ENCODE measurements at places on chromosomes 5 and 9. TPM values are rescaled to one million over a fixed set of nuclear protein-coding genes. Genes with fewer than 3 reads are reported as not detected.

DNA sequence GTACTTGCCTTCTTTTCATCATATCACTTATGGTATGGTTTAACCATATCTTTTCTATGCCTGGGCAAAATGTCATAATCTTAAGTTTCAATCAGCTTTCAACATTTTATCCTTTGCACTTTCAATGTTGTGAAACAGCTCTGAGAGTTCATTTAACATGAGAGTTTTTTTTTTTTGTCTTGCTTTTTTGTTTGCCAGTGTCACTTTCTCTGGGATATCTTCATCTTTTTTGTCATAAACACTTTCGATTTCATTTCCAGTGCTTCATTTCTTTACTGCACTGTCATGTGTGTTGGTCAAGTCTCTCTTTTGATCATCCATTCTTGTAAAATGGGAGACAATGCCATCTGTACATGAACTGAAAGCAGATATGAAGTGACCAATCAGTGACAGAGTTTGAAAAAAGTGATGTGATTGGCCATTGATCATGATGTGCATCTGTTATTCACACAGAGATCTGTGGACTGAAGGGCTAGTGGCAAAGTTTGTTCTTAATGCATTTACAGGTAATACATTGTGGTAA lies 7.5 kb upstream of the POU5F2 start:
- DNase-seq: no peak

DNA sequence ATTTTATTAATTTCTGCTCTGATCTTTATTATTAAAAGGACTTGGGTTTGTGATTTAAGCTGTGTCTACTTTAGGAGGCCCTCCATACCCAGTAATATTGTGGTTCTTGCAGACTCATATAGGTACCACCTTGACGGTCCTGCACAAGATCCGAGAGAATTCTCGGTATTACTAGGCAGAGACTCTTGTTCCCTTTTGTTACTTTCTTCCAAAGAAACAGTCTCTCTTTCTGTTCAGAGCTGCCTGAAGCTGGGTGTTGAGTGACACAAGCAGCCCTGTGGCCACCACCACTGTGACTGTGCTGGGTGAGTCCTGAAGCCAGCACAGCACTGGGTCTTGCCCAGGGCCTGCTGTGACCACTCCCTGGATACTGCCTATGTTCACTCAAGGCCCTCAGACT lies 666.6 kb downstream of the SEMA5A start:
- DNase-seq: no peak

DNA sequence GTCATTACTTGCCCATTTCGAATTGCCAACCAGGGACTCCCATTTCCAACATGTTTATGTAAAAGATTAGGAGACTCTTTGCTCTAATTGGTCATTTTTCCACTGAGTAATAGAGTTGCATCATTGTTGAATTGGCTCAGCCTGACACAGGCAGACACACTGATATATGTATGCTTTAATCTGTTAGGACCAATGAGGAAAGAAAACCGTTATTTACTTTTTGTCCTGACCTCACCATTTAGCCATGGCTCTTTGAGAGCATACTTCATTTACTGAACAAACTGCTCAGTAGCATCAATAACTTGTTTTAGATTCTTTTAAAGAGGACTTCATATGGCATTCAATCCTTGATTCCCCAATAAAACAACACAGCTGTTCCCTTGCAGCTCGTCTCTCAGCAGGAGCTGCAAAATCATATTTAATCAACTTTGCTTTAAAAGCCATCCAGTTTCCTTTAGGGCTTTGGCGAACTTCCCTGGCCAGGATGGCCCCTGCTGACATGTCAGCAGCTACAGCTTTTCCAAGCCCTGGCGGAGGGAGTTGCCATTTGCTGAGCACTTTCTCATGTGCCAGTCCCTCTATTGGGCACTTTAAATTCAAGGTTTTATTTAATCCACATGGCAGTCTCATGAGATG lies 251.5 kb upstream of the TNC start:
- peak; percentile 31 for DNase-seq

DNA sequence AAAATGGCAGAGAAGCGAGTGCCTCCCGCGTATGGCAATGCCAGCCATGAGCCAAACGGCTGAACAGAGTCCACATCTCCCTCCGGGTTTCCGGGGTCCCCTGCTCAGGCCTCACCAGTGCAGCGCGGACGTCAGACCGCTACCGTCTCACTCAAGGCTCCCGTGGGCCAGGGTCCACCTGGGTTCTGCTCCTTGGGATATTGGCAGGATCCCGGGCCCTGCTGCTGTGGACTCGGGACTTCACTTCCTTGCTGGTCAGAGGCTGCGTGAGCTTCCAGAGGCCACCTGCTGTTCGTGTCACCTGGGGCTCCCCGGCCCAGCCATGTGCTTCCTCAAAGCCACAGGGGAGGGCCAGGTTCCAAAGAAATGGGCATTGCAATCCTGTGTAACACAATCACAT lies 38.4 kb upstream of the CLPTM1L start:
- no peak for DNase-seq

GRCh38 chr5:129664336-129664937 lies 83.5 kb upstream of the MINAR2 start:
- DNase-seq: no peak

DNA sequence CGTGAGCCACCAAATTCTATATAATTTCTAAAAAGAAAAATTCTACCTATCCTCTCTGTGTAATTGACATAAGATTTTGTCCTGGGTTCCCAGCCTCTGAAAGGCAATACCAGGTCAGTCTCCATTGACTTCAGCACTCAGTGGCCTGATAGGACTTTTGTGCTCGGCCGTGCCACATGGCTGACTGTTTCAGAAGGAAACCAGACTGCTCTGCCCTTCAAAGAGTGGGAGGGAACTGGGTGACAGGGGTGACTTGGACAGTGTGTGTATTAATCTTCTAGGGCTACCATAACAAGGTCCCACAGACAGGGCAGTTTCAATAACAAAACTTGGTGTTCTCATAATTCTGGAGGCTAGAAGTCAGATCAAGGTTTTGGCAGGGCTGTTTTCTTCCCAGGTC lies 43.0 kb downstream of the ARHGAP26 start:
- no peak for DNase-seq

DNA sequence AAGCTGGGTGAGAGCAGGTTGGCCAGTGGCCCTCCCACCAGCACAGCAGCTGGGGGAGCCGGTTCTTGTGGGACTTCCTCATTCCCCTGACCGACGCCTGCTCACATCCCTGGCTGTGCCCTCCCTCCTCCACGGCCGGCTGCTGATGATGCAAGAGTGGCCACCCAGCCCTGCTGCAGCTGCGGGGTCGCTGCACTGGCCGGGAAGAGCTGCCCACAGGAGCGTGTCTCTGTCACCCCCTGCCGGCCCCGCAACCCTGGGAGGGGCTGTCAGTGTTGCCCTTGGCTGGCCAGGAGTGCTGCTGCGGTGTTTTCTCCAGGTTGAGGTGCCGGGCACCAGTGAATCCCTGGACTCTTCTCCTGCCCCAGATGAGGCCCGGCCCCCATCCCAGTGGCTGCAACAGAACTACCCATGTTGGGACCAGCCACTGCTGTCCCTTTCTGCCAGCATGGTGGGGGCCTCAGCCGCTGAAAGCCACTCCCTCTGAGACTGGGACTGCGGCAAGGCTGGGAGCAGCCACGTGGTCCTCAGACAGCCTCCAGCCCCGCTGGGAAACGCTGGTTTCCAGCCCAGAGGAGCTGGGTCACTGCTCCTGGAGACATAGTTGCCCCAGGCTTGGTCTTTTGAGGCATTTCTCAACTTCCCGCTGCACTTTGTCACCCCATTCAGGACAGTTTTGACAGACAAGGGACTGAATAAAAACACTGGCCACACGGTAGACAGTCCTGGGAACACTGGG lies 739 bp downstream of the CARD9 start:
- DNase-seq: no peak

GRCh38 chr5:134913254-134913653 lies 8.3 kb downstream of the PCBD2 start:
- no peak for DNase-seq

DNA sequence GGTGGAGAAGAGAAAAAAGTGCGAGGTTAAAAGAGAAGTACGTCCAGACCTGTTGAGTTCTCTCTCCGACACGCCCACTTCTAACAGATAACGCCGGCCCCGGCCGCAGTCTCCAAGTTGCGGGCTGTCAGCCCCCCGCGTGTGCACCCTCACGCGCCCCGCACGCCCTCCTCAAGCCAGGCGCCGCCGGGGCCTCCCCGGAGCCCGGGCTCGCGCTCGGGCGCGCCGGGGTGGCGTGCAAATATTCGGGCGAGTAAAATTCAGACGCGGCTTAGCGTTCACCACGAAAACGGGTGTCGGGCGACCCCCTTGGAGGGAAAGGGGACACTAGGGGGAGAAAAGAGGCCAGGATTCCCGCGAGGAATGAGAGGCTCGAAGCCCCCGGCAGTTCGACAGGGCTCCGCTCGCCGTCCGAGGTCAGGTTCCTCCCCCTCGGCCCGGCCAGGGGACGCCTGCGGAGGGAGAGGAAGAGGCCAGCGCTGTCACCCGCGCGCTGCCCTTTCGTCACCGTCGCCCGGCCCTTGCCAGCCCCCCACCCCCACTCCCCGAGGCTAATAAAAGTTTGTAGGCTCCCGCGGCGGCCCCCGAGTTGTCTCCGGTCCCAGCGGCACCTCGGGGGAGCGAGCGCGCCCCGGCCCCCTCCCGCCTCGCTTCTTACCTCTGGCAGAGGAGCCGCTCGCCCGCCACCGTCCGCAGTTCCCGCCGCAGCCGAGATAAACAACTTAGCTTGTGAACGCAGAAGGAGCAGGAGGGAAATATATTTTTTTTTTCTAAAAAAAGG lies 743 bp downstream of the NR3C1 start:
- peak; percentile 23 for DNase-seq

- no peak for DNase-seq
Measured at GRCh38 chr5:79849061-79849460, 142.0 kb downstream of the MTX3 start.

- DNase-seq: no peak
Measured at GRCh38 chr5:169389318-169389717, 88.4 kb upstream of the SLIT3 start.

- no peak for DNase-seq
Measured at GRCh38 chr5:112869948-112870347, 8.9 kb downstream of the SRP19 start.

DNA sequence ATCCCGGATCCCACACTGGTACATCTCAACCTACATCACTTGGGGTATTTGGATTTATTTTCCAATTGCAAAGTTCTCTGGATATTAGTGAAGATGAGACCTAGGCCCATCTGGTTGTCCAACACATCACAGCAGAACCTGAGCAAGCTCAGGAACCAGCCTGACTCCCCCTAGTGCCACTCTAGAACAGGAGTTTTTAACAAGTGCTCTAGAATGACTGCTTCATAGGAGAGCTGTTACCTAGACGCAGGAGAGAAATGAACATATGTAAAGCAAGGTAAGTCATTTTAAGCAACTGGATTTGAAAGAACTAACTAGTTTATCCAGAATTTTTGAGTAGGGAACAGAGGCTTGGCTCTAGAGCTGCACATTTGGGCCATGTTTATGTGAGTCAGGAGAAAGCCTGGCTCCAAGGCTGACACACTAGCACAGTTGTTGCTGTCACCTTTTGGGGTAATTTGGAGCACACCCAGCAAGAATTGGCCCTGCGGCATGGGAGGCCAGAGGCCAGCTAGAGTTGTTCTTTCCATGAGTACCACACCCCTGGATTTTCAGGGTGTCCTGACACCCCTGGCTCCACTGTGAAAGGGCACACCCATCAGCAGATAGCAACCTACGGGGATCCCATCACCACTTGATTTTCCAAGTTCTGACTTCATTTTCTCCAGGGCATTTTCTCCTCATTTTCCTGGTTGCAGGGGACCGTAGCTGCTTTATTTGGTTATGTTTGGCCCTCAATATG lies 110.9 kb upstream of the LPAR1 start:
- DNase-seq: no peak

GRCh38 chr9:105963343-105964099 lies 269.2 kb downstream of the TMEM38B start:
- DNase-seq: no peak

DNA sequence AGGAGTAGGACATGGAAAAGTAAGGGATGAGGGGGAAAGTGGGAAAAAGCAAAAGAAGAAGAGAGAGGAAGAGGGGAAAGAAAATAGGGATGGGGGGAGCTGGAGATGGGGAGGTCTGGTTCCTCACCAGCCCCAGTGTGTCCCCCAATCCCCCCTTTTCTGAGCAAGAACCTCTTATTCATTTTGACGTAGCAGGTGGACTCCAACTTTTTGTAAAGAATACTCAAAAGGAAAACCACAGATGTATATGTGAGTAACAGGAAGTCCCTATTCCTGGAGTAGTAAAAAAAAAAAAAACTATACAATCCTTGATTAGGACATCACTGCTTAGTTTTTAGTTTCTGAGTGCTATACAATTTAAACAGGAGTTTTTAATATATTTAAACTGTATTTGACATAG lies 3.9 kb upstream of the CFAP95 start:
- DNase-seq: no peak

DNA sequence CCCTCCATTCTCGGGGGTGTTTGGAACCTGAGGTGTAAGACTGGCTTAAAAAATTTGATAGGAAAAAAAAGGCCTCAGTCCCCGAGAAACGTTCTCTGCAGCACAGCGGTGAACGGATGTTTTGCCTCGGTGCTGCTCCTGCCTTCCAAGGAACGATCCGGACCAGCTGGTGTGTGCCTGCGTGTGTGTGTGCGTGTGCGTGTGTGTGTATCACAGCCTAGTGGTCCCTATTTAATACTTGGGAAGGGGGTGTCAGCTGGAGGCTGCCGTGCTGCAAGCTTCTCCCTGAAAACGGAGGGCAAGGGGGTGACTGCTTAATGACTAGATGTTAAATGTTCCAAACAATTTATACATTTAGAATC lies 76.9 kb downstream of the LHX2 start:
- no peak for DNase-seq

DNA sequence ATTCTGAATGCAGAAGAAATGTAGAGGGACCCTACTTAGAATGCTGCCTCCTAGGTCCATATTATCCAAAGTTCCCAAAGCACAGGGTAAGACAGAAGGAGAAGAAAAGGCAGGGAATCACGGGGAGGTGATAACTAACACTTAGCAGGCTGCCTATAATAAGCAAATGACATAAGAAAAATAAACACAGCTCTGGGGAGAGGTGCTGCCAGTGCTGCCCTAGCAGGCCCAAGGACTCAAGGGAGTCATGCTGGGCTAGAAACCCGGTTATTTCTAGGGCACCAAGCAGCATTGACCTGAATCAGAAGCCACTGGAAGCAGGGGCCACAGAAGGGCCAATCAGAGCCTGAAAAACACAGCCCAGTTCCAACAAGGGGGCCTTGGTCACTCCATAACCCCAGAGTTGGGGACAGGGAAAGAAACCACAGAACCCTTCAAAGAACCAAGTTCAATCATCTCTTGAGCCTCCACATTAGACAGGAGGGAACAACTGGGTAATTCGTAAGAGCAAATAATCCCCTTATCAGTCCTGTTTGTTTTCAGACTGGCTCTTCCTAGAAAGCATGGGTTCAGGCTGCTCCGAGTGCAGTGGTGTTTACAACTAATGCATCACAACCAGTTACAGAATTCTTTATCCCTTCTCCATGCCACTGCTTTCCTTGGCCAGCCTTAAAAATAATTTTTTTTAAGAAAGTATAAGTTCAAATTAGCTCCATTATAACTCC lies 24.0 kb downstream of the NRG2 start:
- DNase-seq: no peak

- no peak for DNase-seq
Measured at GRCh38 chr5:120465436-120465961, 1.4 kb downstream of the PRR16 start.

ACTBL2 gene
- total RNA-seq: not detected

UGT3A1 gene
- total RNA-seq: 0.16 TPM

IPO11 gene
- total RNA-seq: 53.6 TPM

FANCC gene
- 25.7 TPM for total RNA-seq

IL5 gene
- total RNA-seq: not detected

RBM27 gene
- total RNA-seq: 52.3 TPM

MTX3 gene
- total RNA-seq: 33.3 TPM

EXOSC2 gene
- 24.6 TPM for total RNA-seq

PCDHGB1 gene
- total RNA-seq: 5.7 TPM

NMUR2 gene
- not detected for total RNA-seq

GABBR2 gene
- total RNA-seq: 0.53 TPM

EQTN gene
- 0.74 TPM for total RNA-seq
